ENCODE measurements at places on chromosomes 2 and 18.

- no peak for DNase-seq
Observed at GRCh38 chr2:46148369-46148736, 148.9 kb upstream of the EPAS1 start.

- DNase-seq = no peak
Observed at GRCh38 chr2:230023313-230023712, 45.4 kb downstream of the SLC16A14 start.

GRCh38 chr2:102451968-102452367 lies 21.1 kb upstream of the SLC9A4 start:
- no peak for DNase-seq

- DNase-seq = no peak
Observed at GRCh38 chr2:113134717-113135116, 7.3 kb downstream of the IL1RN start.

DNA sequence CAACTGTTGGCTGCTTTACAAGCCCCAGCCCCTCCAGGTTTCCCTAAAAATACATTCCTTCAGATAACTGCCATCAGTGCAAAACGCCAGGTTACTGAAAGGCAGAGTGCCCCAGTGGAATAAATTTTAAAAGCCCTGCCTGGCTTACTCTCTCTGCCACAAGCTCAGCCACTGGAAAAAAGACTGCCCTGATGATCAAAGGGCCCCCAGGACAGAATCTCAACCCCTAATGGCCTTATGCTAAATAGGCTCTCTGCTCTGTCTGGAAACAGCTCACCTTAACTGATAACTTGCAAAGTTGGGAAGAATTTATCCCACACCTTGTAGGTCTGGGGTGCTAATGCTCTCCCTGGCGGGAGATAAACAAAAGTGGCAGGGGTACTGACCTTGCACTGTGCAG lies 33.9 kb downstream of the CFAP53 start:
- no peak for DNase-seq

GRCh38 chr2:214566457-214566856 lies 155.6 kb downstream of the VWC2L start:
- no peak for DNase-seq

- no peak for DNase-seq
Observed at GRCh38 chr2:29262681-29263260, 147.6 kb downstream of the CLIP4 start.

- DNase-seq = no peak
Observed at GRCh38 chr2:67499989-67500388, 102.9 kb downstream of the ETAA1 start.

All from fibroblast of skin of right quadriceps (primary cell).